ENCODE measurements at places on chromosomes 1 and 21. TPM values are rescaled to one million over a fixed set of nuclear protein-coding genes. Genes with fewer than 3 reads are reported as not detected.

The AKNAD1 gene
- 1.3 TPM for total RNA-seq

The MTARC1 gene
- total RNA-seq = 8.0 TPM

The RNF223 gene
- total RNA-seq = 0.14 TPM

The FCGR2B gene
- not detected for total RNA-seq
